ENCODE measurements at places on chromosomes 5 and 9.

GRCh38 chr5:73158313-73158712 lies 14.7 kb upstream of the TMEM174 start:
- no peak for DNase-seq

DNA sequence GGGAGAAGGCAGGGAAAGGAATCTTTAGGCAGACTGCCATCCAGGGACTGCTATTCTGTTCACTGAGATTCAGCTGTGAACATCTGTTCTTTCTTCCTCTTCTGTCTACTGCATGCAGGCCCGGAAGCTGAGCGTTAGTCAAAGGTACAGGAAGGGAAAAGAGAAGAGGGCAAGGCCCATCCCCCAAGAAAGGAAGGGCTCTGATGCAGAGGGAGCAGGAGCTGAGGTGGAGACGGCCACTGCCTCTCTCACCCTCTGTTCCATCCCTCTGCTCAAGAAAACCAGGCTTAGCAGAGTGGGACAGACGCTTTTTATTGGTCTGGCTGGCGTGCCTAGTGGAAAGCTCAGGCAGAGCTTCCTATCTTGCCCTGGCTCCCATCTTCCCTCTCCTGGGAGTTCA lies 57.6 kb downstream of the PFDN1 start:
- DNase-seq: no peak

DNA sequence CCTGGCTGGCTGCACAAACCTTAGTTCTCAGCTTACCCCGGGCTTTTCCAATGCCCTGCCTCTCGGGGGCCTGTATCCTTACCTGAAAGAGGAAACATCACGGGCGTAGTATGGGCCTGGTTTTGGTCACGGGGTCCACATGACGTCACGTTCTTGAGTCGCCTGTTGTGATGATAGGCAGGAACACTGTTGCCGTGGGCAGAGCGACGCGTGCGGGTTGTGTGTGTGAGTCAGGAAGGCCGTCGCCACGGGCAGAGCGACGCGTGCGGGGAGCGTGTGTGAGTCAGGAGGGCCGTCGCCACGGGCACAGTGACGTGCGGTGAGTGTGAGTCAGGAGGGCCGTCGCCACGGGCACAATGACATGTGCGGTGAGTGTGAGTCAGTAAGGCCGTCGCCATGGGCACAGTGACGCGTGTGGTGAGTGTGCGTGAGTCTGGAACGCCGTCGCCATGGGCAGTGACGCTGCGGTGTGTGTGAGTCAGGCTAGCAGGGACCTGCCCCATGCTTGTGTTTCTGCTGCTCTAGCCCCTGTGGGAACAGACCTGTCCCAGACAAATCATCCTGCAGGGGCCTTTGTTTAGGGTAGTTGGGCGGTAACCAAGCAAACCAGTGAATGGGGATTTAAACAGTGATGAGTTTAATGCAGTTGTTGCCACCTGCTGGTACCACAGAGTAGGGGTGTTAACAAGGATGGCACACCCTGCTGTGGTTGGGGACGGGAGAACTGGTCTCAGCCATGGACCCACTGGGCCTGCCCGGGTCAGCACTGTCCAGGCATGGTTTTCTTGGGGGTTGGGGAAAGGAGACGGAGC lies 19.8 kb downstream of the TRIP13 start:
- peak; percentile 90 for DNase-seq

- no peak for DNase-seq
Observed at GRCh38 chr9:13165236-13165945, 114.1 kb downstream of the MPDZ start.

GRCh38 chr5:3858524-3858923 lies 262.9 kb downstream of the IRX1 start:
- no peak for DNase-seq

DNA sequence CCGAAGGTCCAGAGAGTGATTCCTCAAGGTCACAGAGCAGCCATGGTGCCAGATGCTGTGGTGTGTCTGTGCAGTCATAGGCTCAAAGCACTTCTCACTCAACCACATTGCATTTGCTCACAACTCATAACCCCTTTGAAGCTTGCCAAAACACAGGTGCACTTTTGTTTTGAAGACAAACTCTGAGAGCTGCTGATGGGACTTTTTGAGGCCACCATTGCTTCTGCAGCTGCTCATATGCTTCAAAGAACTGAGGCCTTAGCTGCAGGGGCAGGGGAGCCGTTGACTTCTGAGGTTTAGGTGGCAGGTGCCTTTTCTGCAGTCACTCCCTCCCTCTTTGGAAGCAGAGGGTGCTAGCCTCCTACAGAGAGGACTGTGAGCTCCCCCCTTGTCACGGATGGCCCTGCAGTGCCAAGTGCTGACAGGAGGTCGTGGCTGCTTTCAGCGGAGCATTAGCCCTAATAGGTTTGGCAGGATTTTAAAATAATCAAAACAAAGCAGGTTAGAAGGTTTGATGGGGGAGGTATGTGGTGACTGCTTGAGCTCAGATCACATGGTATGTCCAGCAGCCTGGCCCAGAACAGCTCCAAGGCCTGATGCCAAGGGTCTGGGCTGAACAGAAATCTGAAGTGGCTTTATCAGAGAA lies 232.1 kb downstream of the MAN2A1 start:
- DNase-seq: no peak

DNA sequence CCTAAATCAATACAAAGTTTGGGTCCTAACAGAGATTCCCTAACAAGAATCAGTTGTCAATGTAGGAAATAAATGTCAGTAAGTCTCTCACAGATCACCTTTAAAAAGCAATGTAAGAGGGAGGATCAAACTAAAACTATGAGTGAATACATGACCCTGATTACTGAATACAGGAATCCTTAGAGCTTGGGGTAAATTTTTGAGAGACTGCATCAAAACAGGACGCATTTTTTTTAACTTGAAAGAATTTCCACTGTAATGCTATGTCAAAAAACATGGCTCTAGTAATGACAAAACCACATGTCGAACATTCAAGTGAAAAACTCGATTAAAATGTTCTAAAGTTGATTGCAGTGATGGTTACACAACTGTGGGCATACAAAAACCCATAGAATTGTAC lies 21.9 kb downstream of the ZDHHC21 start:
- DNase-seq: no peak

GRCh38 chr5:155591273-155591672 lies 577.7 kb downstream of the KIF4B start:
- DNase-seq: no peak

GRCh38 chr9:87826331-87826730 lies 56.3 kb upstream of the SPATA31E1 start:
- no peak for DNase-seq

DNA sequence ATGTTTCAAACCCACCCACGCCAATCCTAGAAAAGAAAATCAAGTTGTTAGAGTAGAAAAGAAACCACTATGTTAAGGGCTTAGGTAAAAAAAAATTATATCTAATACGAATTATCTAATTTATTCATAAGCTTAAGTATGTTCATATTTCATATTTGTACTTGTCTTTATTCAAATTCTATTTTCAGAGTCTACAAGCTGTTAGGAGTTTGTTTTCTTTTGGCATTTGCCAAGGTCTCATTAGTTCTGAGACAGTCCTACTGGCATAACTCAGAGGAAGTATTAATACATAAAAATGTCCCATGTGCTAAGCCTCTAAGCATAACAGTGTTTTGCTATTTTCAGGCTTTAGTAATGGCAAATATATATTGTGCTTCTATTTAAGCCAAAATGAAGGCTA lies 57.6 kb downstream of the STARD4 start:
- no peak for DNase-seq

GRCh38 chr5:142548739-142549275 lies 137.1 kb downstream of the FGF1 start:
- peak; percentile 76 for DNase-seq

DNA sequence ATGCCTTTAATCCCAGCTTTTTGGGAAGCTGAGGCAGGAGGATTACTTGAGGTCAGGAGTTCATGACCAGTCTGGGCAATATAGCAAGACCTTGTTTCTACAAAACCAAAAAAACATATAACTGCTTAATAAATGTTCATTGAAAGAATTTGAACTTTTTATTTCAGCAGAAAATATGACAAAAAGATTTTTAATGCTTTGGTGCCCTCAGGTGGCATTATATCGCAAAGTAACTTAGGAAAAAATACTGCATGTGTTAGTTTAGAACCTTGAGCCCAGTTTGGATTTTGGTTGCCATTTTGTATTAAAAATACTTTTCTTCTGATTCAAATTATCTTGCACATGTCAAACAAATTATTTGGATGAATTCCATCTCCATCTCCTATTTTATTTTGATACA lies 103.2 kb downstream of the GPBP1 start:
- DNase-seq: peak; percentile 26

- DNase-seq: no peak
Observed at GRCh38 chr9:136031094-136031493, 64.0 kb downstream of the NACC2 start.
